Stimulated activated effector memory CD8-positive, alpha-beta T cell treated with anti-CD3 and anti-CD28 coated beads, Interleukin-12 subunit alpha, Interleukin-12 subunit beta, amount 100 ng/mL, for 72 hours (primary cell): ENCODE measurements at places on chromosomes 16 and 17.

- no peak for DNase-seq
Observed at GRCh38 chr17:81002409-81003361, 11.0 kb downstream of the CHMP6 start.

- DNase-seq, result no peak
Observed at GRCh38 chr17:80191865-80192661, 22.2 kb downstream of the CARD14 start.

DNA sequence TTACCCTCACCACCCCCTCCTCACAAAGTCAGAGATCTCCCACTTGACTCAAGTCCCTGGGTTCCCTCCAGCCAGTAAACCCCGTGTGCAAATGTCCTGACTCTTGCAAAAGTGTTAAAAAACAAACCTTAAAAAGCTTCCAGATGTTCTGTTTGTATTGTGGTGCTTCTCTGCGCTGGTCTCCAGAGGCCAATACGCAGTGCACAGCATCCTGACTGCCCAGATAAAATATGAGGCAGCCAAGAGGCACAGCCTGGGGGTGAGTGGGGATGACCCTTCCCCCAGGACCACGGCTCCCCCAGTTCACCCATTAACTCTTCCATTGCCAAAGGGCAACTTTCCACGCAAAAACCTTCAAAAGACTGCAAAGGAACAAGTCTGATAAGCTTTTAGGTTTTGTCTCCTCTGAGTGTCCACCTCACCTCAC, 291.8 kb downstream of the SOX9 start:
- DNase-seq, result no peak

- no peak for DNase-seq
Observed at GRCh38 chr16:72824027-72824426, 223.9 kb downstream of the ZFHX3 start.

DNA sequence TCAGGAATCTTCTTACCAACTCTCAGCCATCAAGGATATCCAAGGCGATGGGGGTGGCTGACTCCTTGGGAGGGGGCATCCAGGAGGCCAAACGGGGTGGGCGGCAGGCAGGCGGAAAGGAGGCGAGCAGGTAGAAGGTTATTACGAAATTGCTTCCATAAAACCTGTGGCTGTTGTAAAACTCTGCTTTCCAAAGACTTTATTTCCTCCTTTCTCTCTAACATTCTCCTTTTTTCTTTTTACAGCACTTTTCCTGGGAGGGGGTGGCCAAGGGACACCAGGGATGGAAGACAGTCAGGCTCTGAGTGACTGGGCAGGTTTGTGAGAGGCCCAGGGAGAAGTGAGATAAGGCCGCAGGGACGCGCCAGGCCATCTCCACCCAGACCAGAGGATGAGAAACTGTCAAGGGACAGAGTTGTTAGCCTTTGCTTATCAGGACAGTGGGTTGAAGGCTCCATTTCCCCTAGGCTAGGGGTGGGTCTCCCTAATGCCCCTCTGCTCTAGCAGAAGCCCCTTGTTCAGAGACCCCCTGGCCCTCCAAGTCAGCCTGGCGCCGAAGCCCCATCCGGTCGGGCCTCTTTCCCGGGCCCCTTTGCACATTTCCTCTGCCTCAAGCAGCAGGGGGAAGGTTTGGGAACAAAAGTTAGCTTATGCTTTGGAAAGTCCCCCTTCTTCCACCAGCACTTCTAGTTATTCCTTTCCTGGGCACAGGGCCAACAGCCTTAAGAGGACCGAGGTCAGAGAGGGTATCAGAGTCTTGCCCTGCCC, 5.0 kb upstream of the HOXB9 start:
- no peak for DNase-seq

- DNase-seq, result no peak
Observed at GRCh38 chr17:57892820-57893595, 43.2 kb upstream of the MRPS23 start.

- no peak for DNase-seq
Observed at GRCh38 chr17:20214794-20215193, 205.6 kb downstream of the SPECC1 start.

GRCh38 chr16:48637039-48637438, 27.1 kb upstream of the N4BP1 start:
- no peak for DNase-seq

DNA sequence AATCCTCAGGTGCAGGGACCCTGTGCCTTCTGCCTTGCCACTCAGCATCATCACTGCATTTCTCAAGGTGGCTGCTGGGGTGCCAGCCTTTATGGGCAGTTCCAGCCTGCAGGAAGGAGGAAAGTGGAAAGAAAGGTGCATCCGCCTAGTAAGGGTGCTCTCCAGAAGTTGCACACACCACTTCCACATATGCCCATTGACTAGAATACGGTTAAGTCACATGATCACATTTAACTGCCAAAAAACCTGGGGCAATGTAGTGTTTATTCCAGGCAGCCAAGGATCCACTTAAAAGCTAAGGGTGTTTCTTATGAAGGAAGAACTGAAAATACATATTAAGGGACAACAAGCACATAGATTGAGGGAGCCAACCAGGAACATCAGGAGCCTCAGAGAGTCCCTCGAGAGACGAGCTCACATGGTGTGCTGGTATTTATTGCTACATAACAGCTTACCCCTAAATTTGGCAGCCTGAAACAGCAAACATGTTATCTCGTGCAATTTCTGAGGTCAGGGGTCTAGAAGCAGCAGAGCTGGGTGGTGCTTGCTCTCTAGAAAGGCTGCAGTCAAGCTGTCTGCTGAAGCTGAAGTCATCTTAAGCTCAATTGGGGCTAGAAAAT, 52.0 kb upstream of the MMP2 start:
- no peak for DNase-seq

DNA sequence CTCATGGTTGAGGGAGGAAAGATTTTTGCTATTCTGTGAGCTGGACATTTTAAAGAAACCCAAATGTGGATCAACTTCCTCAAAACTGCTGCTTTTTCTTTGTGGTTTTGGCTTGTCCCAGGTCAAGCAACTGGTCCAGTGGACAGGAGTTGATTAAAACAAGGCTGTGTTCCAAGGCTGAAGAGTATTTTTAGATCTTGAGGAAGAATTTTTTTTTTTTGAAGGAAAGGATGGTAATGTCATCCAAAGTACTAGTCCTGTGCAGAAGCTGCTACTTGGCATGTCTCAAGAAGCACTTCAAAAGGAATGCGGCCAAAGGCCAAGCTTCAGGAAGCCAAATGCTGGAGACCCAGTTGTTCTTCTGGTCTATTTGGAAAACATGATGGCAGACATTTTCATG, 8.0 kb upstream of the MYH2 start:
- no peak for DNase-seq

- no peak for DNase-seq
Observed at GRCh38 chr17:14781123-14781522, 480.2 kb downstream of the HS3ST3B1 start.

- DNase-seq, result no peak
Observed at GRCh38 chr17:80787881-80788280, 203.8 kb upstream of the CHMP6 start.

DNA sequence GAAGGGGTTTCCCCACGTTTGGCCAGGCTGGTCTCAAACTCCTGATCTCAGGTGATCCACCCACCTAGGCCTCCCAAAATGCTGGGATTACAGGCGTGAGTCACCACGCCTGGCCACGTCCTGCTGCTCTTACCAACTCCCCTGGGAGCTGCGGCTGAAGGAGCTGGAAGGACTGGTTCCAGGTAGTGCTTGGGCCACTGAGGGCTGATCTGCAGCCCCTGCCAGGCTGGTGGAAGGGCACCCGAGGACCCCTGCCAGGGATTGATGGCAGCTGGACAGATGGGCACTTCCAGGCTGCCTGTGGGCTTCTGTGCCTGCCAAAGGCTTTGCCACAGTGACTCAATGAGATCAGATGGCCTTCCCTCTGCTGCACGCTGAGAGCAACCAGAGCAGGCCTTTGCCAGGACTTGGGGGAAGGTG, 2.3 kb downstream of the OXLD1 start:
- no peak for DNase-seq
